Activated T-helper 1 cell treated with anti-CD3 and anti-CD28 coated beads, Interleukin-2, amount 50 U/mL, for 16 hours (primary cell): ENCODE measurements at places on chromosomes 11 and 22.
A peak's percentile ranks its signal among the peaks of the same experiment; 100 is the strongest.

DNA sequence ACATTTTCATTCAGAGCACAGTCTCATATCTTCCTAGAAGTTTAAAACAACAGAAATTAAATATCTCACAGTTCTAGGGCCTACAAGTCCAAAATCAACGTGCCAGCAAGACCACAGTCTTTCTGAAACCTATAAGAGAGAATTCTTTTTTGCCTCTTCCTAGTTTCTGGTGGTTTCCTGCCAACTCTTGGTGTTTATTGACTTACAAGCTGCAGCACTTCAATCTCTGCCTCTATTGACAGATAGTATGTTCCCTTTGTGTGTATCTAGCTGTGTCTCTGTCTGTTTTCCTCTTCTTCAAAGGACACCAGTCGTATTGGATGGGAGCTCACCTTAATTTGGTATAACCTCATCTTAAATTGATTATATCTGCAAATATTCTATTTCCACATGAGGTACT lies 347.5 kb downstream of the DCDC1 start:
- DNase-seq, result no peak

GRCh38 chr22:36856121-36856791 lies 4.5 kb upstream of the NCF4 start:
- DNase-seq, result peak; percentile 97

- no peak for DNase-seq
These were observed 38.3 kb upstream of the MYH9 start for GRCh38 chr22:36425977-36426523.

GRCh38 chr11:3635641-3636375 lies 6.0 kb downstream of the ART5 start:
- DNase-seq, result no peak

GRCh38 chr11:4019891-4020290 lies 74.7 kb upstream of the RRM1 start:
- DNase-seq, result no peak

GRCh38 chr11:11968511-11969280 lies 39.7 kb downstream of the DKK3 start:
- no peak for DNase-seq

DNA sequence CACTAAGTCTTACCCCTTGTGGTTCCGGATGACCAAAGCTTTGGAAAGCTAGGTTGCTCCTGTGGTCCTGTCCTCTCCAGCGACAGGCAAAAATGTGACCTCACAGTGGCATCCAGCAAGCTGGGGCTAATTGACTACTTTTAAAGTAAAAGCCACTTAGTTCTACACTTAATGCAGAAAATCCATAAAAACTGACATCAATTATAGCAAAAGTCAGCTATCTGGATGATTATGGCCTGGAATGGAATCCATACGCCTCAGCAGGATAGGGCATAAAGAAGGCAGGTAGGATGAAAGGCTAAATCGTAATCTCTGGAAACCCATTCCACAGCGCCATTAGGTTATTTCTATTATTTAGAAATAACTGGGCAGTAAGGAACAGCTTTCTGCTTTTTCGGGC lies 91.9 kb downstream of the ARL14EP start:
- no peak for DNase-seq

DNA sequence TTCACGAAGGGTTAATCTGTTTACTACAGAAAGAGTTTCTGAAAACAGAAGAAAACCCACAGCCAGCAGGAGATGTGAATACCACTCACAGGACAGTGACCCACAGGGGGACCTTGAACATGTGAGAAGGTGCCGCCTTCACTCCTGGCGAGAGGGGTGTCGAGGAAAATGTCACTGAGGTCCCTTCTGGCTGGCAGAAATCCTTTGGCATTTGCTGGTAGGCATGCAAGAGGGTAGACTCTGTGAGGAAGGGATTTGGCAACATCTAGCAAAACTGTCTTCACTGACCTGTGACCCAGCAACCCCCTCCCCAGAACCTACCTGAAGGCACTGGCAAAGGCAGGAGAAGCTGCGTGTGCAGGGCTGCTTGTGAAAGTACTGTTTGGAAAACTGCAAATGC lies 8.6 kb downstream of the KCNQ1 start:
- DNase-seq, result no peak

DNA sequence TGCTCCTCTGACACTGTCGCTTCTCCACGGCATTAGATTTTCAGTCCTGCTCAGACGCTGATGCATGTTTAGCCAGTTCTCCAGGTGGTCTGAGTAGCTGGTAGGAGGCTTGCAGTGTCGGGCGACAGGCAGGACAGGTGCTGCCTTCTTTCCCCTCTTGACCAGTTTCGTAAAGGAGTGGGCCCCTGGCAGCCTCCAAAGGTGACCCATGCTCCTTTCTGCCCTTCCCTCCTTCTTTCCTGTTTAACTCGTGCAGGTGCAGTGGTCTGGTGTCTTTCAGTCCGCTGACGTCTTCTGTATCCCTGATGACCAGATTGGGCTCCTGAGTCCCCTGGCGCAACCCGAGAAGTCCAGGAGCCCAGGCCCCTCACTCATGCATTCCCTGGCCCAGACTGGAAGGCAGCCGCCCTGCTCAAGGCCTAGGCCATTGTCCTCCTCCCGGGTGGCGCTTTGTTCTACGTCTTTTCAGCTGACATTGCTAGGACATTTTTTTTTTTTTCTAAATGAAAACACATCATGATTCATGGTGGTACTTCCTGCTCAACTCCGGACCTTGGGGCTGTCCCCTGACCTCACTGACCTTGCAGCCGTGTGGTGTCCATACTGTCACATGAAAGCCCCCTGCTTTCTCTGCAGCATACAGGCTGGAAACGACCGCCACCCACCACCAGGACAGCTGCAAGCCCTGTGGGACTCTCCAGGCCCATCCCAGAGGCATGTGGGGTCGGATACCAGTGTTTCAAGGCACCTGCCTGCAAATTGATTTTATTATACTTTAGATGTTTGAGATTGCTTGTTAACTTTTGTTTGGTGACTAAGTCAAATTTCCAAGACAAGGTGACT lies 25.5 kb upstream of the TXNRD2 start:
- DNase-seq, result no peak
